ENCODE measurements at places on chromosomes 4 and X.

DNA sequence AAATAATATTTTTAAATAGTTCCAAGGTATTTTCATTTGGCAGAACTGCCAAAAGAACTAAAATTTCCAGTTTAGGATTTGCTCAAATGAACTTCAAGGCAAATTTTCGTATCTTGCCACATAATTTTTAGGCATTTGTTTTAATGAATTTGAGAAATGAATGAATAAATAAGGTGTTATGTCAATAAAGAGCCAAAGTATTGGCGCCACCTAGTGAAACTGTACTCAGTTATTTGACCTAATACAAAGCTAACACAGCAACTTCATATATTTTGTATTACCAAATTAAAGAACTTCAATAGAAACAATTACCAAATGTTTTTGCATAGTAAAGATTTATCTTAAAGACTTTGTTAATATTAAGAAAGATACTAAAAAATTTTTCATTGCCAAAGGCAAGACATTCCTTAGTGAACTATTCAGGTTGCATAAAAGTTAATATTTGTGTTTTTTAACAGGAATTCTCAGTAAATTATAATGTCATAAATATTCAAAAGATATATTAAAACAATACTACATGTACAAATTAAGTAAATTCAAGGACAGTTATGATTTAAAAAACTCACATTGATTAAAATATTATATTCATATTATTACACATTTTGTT is 50.3 kb downstream of the STPG2 start:
- DNase-seq = no peak

DNA sequence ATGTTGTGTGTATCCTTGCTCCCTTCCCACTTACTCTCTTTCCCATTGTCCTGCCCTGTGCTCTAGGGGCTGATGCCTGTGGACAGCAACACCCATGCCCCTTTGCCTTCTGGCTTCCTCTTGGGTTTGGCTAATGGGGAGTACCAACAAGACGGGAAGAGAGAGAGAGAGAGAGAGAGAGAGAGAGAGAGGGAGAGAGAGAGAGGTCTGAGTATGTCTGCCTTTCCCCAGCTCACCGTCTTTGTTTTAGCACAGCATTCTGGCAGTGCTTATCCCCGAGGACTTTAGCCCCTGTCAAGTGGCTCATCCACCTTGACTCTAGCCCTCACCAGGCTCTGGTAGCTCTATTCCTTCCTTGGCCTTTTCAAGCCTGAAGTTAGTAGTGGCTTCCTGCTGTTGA is 128.0 kb downstream of the SLC4A4 start:
- DNase-seq = no peak

DNA sequence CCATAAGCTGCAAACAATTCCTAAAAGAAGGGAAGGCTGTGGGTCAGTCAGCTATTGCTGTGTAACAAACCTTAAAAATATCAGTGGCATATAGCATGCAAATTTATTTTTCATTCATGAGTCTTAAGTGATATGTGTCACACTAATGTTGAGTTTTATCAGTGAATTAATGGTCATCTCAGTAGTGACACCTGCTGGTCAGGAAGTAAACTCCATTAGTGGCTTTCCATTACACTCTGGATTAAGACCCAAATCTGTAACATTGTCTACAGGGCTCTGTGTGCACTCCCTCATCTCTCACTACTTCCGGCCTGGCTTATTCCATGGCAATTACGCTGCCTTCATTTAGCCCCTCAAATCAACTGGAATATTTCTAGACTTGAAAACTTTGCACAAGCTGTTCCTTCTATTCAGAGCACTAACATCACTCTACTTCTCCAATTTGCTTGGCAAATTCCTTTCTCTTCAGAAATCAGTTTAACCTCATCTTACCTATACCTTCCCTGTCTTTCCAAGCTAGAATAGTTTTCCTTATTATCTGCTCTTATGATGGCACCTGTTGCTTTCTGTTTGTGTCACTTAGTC is 217.3 kb upstream of the TAPT1 start:
- no peak for DNase-seq

GRCh38 chr4:7467471-7467870 is 32.7 kb upstream of the PSAPL1 start:
- DNase-seq = no peak

DNA sequence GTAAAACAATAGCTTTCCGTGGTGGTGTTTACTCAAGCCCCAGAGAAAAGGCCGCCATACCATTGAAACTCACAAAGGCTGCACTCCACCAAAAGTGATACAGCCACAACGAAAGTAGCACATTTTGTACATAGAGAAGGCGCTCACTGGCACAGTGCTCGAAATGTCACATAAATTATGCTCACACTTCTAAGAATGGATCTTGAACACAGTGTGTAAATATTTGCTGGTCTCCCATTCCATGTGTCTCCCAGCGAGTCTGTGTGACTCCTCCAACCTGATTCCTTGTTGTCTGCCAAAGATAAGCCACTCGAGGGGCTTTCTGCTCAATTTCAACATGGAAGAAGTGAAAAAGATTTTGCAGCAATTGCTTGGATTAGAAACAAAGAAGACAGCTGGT is 234.0 kb upstream of the VCX3A start:
- no peak for DNase-seq

- DNase-seq = no peak
Observed at GRCh38 chr4:164779811-164780216, 25.9 kb downstream of the SMIM31 start.

DNA sequence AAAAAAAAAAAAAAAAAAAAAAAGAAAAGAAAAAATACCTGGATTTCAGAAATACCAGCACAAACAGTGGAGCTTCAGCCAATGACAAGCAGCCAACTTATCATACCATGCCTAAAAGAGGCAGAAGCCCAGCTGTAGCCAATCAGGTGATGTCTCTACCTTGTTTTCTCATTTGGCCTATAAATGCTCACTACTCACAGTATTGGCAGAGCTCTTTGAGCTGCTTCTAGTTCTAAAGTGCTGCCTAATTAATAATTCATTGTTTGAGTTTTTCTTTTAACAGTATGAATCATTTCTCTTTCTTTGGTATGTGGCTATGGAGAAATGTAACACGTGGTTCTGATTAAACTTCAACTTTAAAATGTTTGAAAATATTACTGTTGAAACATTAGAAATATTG is 188.8 kb upstream of the TECRL start:
- no peak for DNase-seq

DNA sequence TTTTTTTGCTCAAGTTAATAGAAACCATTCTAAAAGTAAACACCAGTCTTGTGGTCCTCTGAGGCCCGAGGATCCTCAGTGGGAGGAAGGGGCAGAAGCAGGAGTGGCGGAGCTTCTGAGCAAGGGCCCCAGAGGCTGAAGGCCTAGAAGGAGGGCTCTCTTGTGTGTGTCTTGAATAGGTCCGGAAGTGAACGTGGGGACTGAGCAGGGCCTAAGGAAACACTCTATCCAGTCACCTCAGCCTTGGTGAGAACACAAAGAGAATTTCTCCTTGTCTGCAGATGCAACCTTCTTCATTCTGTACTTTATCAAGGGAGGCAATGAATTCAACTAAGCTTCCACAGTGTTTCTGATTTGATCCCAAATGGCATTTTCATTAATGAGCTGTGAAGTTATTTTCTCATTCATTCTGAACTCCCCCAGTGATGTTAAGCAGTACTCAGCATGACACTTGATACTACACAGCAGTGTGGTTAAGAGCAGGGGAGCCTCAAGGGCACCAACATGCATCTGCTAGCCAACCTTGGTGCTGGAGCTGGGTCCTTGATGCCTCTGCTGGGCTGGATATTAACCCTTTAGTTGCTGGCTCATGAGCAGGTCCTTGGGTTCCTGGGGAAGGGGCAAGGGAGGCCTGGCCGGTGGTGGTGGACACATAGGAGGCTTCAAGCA is 64.7 kb downstream of the RBM47 start:
- no peak for DNase-seq
